ENCODE measurements at places on chromosomes 4 and X.

GRCh38 chr4:177323416-177323815 lies 13.7 kb downstream of the NEIL3 start:
- DNase-seq, result no peak

GRCh38 chrX:136694431-136695087 lies 46.6 kb downstream of the CD40LG start:
- DNase-seq, result no peak

- no peak for DNase-seq
These were observed 1.3 kb upstream of the SEPSECS start for GRCh38 chr4:25161593-25161950.

DNA sequence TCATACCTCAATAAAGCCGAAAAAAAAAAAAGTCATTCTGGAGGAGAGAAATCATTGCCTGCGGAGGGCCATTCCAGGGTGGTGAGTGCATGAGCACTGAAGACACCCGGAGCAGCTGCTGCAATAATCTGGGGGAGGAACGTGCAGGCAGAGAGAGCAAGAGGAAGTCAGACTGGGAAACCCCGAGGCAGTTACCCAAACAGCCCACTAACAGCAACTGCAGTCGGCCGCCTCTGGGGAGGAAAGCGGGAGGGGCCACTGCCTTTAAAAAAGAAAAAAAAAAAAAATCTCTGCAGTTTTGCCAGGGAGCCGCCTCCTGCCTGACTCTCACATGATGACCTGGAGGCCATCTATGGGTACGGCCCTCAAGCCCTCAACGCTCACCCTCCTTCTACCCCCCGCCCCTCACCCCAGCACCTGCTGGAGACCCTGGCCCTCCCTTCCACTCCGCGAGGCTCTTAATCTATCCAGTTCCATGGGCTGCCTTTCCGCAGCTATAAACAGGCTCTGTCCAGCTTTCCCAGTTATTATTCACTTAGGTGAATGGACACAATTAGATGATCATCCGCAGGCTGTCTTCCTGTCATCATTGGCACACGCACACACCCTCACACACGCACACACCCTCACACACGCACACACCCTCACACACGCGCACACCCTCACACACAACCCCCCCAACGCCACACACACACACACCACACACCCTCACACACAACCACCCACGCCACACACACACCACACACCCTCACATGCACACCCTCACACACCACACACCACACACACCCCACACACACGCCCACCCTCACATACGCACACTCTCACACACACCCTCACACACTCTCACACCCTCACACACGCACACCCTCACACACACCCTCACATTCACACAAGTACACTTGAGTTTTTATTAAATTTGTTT lies 3.4 kb upstream of the AVPR2 start:
- DNase-seq, result no peak

DNA sequence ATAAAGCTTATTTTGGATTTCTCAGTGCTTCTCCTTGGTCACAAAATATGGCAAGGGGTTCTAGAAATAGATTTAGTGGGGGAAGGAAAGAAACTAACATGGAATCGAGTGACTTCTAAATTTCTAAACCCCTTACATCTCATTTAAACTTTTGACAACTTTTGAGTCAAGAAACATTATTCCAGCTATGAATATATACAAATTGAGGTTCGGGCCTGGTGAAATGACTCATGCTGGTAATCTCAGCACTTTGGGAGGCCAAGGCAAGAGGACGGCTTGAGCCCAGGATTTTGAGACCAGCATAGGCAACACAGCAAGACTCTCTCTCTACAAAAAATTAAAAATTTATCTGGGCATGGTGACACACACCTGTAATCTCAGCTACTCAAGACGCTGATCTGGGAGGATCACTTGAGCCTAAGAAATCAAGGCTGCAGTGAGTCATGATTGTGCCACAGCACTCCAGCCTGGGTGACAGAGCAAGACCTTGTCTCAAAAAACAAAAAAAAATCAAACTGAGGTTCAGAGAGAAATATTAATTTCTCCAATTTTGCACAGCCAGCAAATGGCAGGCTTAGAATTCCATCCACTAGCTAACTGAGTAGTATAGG lies 99.8 kb downstream of the ANXA3 start:
- no peak for DNase-seq

GRCh38 chrX:38105216-38105725 lies 98.9 kb downstream of the SYTL5 start:
- DNase-seq, result no peak

GRCh38 chr4:119087121-119087520 lies 48.5 kb upstream of the MYOZ2 start:
- no peak for DNase-seq

GRCh38 chrX:120486786-120487185 lies 17.7 kb upstream of the LAMP2 start:
- no peak for DNase-seq

DNA sequence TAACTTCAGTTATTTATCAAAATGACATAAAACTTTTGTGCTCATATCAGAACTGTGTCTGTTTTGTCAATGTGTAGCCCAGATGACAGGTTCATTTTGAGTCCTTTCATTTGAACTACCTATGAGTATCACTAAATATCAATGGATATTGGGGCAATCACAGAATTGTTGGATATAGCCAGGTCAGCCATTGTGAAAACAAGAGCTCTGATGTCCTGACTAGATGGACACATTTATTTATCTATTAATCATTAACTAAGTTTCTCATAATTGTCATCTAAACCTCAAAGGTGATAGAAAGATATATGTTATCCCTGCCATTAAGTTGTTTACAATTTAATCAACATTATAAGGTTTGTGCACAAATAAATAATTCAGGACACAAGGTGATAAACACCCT lies 638.3 kb upstream of the GRIA3 start:
- DNase-seq, result no peak

DNA sequence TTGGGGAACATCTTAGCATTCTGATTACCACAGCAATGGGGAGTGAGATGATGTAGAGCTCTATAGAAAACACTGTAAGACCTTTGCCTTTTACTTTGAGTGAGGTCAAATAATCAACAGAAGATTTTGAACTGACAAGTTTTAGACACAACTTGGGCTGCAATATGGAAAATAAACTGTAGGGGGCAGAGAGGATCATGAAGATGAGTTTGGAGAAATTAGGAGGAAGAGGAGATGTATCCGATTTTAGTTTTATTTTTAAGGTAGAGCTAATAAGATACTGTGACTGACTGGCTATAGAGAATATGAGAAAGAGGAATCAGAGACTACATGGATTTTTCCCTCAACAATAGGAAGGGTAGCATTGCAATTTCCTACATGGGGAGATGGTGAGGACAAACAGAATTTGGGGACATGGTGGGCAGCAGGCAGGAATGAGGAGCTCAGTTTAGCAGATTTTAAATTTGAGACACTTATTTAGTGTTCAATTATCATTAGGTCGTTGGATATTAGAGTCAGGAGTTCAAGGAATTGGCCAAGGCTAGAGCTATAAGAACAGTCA lies 563.1 kb downstream of the INPP4B start:
- DNase-seq, result no peak

DNA sequence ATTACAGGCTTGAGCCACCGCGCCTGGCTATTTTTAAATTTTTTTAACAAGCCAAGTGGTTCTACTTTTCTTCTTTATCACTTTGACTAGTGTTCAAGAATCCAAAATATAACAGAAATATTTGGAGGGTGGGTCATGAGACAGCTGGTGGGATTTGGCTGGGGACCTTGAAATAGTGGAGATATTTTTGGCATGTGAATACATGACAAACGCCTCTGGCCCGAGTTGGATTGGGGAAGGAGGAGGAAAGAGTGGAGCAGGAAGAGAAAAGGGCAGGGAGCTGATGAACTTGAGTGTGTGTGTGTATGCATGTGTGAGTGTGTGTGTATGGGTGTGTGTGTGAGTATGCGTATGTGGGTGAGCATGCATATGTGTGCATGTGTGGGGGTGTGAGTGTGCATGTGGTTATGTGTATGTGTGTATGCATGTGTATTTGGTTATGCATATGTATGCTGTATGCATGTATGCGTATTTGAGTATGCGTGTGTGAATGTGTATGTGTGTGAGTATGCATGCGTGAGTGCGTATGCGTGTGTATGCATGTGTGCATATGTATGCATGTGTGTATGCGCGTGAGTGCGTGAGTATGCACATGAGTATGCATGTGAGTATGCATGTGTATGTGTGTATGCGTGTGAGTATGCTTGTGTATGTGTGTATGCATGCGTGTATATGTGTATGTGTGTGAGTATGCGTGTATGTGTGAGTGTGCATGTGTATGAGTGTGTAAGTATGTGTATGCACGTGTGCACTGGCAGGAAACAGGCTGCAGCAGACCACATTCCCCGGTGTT lies 49.6 kb downstream of the JADE1 start:
- no peak for DNase-seq

- DNase-seq, result no peak
These were observed 40.2 kb upstream of the NKX3-2 start for GRCh38 chr4:13584481-13584880.

GRCh38 chr4:125693228-125693627 lies 378.5 kb downstream of the FAT4 start:
- no peak for DNase-seq

DNA sequence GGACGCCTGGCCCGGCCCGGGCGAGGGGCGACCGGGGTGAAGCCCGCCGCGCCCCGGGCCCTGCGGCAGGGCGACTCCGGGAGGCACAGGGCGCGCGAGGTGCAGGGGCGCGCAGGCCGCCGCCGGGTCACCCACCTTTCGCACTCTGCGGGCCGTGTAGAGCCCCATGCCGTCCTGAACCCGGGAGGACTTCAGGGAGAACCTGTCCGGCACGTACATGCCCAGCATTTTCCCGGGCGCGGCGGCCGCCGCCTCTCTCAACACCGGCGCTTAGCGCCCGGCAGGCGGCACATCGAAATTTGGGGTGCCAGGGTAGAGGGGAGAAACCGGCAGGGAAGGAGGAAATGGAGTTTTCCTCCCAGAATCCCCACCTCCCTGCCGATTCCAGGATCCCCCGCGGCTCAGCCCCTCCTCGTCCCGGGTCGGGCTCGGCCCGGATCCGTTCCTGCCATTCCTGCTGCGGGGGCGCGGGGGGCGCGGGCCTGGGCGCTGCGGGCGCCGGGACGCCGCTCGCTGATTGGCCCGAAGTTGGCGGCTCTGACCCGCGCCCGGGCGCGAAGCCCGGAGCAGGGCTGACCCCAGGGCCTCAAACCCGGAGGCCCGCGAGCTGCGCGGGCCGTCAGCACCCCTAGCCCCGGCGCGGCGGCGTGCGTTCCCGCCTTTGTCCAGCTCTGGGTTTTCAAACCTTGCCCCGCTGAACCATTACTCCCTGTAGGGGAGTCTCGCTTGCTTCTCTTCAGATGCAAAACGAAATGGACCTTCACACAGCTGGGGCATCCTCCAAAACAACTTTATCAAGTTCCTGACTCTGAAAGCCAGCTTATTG lies at the start of gene PRDM5:
Gene PRDM5 (minus strand): TSS at position 346 of the 826 bp plus-strand sequence. CDS start 118 bp downstream, at position 228.
- no peak for DNase-seq

GRCh38 chrX:56800307-56800706 lies 71.3 kb downstream of the NBDY start:
- DNase-seq, result no peak

DNA sequence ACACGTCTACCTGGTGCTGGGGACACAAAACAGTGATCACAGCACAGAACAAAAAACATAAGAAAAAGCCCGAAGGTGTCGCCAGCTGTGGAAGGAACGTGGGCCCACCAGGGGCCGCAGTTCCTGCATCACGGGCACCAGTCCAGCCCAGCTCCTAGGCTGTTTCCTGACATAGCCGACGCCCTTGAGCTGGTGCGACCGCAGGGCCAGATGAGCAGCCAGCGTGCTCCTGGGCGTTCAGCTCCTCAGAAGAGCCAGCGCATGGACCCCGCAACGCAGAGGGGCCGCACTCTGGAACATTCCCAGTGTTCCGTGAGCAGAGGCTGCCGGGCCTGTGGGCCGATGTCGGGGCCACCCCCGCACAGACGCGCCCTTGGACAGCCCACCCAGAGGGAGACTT lies 44.1 kb downstream of the GAK start:
- no peak for DNase-seq

GRCh38 chr4:25246680-25247611 lies 13.1 kb downstream of the PI4K2B start:
- DNase-seq, result no peak

GRCh38 chr4:70544279-70544868 lies 26.0 kb downstream of the AMTN start:
- no peak for DNase-seq

DNA sequence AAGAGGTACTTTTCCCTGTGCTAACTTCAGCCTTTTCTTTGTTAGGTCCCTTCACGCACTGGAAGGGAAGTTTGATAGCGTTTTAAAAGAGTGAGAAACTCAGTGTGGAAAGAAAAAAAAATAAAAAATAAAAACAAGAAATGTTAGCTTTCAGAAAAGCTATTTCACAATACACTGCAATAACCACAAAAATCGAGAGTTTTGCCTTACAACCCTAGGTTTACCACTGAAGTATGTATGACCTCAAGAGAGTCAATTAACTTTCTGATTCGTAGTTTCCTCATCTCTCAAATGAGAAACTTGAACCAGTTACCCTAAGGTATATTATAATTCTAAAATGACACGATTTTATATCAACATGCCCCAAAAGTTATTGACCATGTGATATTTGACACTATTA lies 93.9 kb upstream of the JADE1 start:
- no peak for DNase-seq

GRCh38 chr4:169137558-169137920 lies 127.5 kb upstream of the CBR4 start:
- DNase-seq, result no peak

GRCh38 chr4:37946503-37947179 lies 13.6 kb upstream of the PTTG2 start:
- DNase-seq, result no peak

GRCh38 chr4:117134386-117134785 lies 49.0 kb upstream of the TRAM1L1 start:
- DNase-seq, result peak; percentile 3

DNA sequence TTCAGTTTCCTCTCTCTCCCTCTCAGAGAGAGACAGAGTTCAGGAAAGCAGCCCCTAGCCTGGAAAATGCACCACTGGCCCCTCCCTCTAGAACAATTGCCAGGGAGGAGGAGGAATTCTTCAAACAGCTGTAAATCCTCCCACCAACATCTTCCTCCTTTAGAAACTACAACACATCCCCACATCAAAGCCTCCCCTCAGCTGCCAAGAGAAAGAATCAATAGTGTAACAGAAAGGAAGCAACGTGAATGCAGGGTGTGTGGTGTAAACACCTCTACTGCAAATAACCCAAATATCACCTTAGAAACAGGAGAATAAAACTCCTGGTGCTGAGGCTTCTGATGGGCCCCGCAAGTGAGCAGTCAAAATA lies 249.9 kb upstream of the GATB start:
- no peak for DNase-seq

- DNase-seq, result no peak
These were observed 78.4 kb downstream of the CCNG2 start for GRCh38 chr4:77235289-77235854.
